Activated T-cell treated with anti-CD3 and anti-CD28 coated beads for 1 hour (primary cell): ENCODE measurements at places on chromosomes 5 and 9.

DNA sequence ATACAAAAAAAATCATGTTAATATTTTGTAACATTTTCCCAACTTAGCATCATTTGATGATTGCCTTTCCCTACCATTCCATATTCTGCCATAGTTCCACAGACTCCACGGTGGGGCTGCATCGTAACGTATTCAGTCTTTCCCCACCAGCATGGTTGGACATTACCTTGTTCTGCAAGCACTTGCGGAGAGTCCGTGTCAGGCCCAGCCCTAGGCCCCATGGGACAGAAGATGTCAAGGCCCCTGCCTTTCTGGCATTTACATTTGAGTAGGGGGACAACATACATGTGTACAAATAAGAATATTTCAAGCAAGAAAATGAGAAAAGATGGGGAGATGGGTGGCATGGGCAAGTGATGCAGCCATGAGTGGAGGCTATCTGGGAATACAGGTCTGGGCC, 8.2 kb upstream of the PHF2 start:
- no peak for DNase-seq

DNA sequence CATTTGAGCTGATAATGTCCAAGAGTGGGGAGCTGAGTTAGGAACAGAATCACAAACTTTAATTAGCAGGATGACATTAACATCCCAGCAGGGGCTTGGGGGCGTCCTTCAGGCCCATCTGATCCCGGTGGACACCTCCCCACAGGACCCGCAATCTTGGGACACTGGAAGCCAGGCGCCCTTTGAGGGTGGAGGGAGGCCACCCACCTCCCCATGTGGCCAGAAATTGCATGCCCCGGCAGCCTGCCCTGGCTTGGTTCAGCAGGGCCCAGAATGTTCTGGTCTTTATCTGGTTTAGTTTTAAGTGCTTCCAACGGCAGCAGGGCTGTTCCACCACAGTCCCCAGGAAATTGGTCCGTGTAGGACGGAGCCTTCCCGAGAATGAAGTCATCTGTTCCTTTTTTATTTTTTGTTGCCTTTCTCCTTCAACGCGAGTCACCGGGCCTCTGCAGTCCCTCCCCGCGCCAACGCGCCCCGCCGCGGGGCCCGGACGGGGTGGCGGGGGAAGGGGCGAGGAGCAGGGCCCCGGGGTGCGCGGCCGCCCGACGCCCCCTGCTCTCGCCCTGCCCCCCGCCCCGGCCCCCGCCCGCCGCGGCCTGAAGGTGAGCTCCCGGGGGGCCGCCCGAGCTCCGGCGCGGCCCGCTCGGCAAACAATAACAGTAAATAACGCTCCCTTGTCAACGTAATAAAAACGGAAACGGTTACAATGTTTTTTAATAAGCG, 207.9 kb downstream of the C9orf50 start:
- peak; percentile 40 for DNase-seq

GRCh38 chr5:88545338-88545737, 276.7 kb upstream of the TMEM161B start:
- no peak for DNase-seq

GRCh38 chr5:8005416-8005815, 136.5 kb downstream of the MTRR start:
- no peak for DNase-seq

DNA sequence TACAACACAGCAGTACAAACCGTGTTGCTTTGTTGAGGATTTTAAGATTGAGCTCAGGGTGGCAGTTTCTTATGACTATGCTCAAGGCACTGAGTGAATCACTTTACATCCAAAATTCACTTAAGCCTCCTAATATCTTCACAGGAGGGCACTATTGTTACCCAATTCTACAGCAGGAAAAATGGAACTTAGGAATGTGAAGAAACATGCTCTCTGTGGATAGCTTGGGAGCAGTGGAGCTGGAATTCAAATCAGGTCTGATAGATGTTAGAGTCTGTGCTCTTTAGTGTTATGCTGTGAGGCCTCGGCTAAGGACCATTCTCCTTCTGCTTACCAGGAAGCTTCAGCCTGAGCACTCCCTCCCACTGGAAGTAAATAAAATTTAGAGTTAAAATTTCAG, 18.7 kb upstream of the HMHB1 start:
- DNase-seq, result no peak

DNA sequence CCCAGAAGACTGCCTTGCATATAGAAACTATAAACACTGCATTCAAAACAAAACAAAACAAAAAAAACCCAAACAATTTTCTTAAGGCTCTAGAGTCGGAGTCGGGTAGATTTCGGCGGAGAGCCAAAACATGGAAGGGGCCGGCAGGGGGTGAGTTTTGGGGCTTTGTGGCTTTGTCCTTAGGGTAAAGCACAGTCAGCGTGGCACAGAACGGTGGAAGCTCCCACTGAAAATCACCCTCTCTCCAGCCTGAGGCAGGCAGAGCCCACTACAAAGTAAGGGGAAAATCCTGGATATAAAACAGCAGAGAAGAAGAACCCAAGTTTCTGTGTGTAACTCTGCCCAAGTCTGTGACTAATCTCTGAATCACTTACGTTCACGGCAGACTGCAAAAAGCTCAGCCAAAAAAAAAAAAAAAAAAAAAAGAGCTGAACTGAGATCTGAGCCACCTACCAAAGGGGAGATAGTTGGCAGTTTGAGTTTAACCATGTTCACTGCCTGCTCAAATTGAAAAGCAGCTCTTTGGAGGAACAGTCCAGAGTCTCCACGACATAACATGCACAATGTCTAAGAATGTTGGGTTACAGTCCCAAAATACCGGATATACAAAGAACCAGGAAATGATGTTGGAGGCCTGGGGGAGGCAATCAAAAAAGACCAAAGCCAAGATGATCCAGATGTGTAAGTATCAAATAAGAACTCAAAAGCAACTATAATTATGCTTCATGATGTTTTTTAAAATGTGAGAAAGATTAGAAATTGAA, 26.6 kb upstream of the OR2K2 start:
- no peak for DNase-seq

- DNase-seq, result no peak
Measured at GRCh38 chr5:45098483-45098882, 289.7 kb downstream of the MRPS30 start.

DNA sequence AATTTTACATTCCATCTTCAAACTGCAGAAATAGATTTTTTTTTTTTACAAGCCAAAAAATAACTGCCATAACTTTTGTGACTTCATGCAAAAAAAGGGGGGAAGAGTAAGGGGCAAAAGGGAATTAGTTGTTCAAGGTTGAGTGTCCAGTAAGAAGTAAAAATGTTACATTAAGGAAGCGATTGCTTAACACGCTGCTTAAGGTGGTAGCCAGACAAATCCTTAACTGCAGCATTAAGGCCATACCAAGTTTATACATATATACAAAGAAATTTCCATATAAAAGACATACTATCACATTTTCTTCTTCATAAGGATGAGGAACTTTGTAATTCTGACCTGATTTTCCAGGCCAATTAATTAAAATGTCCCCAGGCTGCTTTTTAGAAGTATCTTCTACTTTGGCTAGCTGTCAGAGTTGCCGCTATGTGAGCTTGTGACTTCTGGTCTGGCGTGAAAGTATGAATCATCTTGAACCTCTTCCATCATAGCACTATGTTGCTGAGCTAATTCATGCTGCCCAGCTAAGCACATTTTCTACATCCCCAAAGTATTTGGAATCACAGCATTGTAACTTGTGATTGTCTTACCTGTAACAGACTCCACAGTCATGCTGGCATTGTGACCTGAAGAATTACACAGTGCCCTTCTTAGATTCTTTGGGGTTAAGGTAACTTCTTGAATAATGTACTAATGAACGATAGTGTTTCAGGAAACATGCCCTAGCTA, 40.0 kb downstream of the G3BP1 start:
- no peak for DNase-seq

- peak; percentile 85 for DNase-seq
Measured at GRCh38 chr9:131349881-131350563, 43.9 kb upstream of the PRRC2B start.

DNA sequence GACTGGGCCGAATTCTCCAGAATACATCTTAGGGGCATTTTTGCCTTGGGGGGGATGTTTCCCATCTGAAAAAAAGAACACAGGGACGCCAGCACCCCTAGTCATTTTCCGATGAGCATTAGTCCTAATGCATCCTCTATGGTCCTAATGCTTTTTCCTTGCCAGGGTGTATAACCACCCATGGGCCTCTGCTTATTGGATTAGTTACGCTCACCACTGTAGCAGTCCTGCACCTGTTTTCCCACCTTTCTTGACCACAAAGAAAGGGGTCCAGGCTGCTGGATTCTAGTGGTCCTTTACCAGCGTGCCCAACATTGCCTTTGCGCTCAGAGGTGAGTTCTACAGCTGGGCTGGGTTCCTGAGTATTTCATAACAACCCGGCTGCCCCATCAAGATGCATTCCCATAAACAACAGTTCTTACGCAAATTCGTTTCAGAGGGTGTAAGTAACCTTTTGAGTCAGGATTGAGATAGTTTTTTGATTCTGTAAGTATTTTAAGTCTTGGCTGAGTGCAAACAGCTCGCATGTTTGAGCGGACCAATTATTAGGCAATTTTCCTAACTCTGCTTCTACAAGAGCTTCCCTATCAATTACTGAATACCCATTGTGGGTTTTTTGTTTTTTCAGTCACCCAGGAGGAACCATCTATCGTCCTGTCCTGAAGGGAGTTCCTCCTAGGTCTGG, 135.1 kb downstream of the DROSHA start:
- no peak for DNase-seq

DNA sequence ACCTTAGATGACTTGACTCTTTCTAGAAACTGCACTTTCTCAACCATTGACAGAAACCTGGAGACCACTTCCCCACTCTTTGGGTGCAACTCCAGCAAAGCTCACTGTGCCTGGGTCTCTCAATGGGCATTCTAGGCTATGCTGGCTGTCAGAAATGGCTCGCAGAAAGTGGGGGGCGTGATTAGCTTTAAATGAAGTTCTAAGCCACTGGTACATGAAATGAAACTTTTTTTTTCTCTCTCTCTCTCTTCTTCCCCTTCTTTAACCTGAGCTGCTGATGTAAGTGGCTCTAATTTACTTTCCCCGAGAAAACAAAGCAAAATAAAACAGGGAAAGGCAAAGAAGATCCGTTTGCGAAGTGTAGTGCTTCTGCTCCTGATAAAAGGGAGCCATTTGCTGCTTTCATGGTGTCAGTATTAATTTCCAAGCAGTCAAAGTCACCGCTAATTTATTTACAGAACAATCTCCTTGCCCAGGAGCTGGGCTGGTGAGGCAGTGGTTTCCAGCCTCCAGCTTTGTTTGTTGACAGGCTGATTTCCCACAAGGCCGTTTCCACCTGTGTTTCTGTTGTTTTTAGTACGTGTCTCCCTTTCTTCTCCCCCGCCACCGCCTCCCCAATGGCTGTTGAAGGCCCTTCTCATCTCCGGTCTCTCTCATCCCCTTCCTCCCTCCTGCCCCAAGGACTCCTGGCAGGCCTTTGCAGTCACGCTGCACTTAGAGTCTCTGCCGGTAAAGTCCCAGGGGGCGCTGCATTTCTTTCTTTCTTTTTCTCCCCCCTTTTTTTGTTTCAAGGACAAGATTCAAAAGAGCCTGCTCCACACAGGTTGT, 422.9 kb downstream of the EBF1 start:
- DNase-seq, result no peak

DNA sequence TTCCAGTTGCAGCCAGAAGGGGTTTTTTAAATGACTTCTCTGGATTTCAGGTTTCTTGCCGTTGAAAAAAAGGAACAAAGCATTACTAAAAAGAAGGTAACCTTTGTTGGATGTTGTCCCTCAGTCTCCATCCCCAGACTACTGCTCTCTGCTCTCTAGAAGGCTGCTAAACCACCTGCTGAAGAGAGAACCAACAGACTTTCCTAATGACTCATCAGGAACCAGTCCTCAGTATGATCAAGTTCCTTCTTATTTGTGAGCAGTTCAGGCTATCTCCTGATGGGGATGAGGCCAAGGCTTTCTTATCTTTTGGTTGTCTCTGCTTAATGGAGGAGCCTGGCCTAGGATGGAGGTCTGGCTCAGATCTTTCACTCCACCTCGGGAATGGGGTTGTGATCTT, 4.1 kb downstream of the KIF4B start:
- no peak for DNase-seq

DNA sequence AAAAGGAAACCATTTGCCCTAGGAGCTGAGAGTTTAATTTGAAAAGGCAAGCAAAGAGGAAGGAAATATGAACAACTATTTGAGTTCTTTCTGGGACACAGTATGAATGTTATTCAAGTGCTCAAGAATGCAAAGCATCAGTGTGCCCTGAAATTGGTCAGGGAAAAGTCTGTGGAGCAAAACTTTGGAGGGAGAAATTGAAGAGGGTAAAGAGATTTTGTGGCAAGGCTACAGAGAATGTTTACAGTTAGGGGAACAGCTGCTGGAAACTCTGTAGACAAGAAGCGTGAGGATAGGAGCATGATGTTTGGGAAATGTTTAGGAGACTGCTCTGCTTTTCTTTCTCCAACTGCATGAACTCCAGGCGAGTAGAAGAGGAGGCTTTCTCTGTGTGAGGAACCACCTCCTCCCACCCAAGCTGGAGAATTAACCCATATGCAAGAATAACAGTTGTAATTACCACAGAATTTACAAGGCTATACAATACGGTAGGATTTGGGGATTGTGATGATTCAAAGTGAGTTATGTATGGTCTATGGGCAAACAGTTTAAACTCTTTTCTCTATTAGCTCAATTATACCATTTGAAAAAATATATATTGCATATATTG, 75.4 kb upstream of the IL7R start:
- no peak for DNase-seq

DNA sequence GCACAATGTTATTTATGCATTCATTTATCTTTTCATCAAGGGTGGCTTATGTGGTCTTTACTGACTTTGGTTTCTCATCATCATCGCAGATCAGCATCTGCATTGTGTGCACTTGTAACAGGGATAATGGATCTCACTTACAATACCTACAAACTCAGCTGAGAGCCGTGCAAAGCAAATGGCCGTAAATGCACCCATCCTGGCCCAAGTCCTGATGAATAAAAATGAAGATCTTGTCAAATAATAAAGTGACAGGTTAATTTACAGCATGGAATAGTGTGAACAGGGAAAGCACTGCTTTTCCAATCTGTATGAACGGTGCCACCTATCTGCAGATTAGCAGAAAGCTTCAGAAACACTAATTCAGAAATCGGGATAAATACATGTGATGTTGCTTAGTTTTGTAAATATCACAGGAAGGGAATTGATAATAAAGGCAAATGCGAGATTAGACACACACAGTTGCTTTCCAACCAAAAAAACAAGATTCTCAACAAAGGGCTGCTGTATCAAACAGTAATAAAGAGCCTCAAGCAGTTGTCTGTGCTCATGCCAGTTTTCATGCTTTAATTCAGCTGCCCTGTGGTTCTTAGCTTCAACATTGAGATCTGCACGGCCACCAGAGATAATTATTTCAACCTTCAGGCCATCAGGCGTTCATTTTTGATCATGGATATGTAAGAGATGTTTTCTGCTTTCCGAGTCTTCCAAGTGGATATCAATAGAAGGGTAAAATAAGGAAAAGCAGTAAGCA, 153.4 kb upstream of the POU5F2 start:
- DNase-seq, result no peak

DNA sequence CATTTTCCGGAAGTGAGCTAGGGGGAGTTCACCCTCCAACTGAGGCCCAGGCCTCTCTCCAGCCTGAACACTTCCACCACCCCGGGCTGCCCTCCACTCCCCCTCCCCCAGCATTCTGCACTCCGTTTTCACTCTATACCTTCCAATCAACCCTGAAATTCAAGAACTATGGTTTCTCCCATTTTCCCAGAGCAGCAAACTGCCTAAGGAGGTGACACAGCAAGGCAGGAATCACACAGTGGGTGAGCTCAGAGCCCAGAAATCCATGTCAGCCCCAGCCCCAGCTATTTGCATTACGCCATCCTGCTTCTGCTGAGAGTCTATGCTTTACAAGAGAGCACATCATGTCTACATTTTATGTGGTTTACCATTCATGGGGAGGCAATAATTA, 11.9 kb downstream of the MSX2 start:
- DNase-seq, result no peak
